Activated CD4-positive, alpha-beta T cell treated with anti-CD3 and anti-CD28 coated beads, Interleukin-10, Interleukin-2, amounts not matched to agents 100 ng/mL and 50 ng/mL, durations not matched to agents 16 hours and 8 hours (primary cell): ENCODE measurements at places on chromosomes 3 and 15.
A peak's percentile ranks its signal among the peaks of the same experiment; 100 is the strongest.

DNA sequence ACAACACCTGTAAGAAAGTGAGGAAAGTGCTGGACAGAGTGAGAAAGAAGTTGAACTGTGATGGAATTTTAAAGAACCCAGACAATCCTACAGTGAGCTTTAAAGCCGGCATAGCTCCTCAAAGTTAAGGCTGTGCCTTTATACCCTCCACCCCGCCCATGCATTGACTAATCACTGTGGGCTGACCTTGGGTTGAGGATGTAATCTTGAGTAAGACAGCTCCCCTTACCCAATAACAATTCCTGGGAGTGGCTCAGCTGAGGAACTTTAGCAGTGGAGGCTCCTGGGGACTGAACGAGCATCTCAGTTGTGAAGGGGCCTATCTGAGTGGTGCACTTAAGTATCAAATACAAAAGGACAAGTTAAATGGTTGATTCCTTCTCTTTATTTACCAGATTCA lies 35.7 kb upstream of the ZNF770 start:
- no peak for DNase-seq

GRCh38 chr3:181839039-181839915 lies 127.6 kb downstream of the SOX2 start:
- DNase-seq = peak; percentile 2

DNA sequence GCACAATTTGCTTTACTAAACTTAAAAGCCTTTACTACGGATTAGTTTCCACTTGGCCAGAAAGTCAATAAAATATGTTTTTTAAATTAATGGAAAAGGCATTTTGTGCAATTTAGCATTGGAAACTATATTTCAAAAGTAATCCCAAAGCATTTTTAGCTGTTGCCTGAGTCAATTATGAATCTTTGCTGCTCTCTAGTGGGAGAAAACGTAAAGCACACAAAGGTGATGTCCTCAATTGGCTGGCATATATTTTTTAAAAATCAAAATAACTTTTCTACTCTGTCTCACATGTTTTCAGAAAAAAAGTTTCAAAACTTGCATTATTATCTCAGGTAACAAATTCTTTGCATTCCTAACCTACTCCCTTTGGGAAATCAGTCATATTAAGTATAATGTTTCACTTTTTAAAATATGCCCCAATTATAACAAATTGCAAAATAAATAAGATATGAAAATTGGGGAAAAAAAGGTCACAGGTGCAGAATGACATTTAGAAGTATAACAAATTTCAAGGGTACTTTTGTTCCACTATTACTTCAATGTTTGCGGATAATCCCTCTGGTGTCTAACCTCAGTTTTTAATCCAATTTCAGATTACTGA lies 47.2 kb upstream of the TEX55 start:
- peak; percentile 55 for DNase-seq

- DNase-seq = no peak
Observed at GRCh38 chr3:61617651-61618050, 56.3 kb downstream of the PTPRG start.

DNA sequence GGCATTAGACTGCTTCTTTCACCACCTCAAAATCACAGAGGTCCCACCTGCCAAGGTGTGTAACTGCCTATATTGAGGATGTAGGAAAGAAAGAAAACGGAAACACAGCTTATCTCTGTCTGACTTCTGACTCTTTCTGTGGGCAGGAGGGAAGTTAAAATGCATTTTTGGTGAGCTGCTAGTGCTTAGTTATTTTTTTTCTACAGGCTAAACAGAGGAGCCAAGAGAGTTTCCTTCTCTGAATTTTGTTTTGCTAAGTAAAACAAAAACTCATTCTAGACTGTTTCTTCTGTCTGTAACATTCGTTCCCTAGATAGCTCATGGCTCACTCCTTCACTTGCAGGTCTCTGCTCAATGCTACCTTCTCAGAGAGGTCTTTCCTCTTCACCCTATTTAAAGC lies 18.8 kb upstream of the AMOTL2 start:
- DNase-seq = no peak

- no peak for DNase-seq
Observed at GRCh38 chr3:62011666-62012065, 361.7 kb downstream of the FEZF2 start.

GRCh38 chr3:117706756-117707155 lies 997.2 kb downstream of the TUSC7 start:
- DNase-seq = no peak

GRCh38 chr3:126476166-126477060 lies 722 bp upstream of the ZXDC start:
- no peak for DNase-seq

DNA sequence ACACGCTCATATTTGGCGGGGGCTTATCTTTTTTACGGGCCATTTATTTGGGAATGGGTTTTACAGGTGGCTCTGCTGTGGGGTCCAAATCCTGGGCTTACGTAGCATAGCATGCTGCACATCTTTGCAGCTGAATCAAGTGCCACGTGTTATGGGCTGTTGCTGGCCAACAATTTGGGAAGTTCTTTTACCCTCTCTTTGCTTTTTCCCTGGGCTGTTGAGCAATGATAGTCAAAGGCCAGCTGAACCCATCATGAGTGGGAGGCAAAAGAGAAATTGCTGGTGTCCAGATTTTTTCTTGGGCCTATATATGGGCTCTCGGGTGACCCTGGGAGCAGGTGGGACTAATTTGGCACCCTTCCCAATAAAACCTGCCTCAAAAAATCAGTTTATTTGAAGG lies 209.3 kb upstream of the SATB1 start:
- no peak for DNase-seq

DNA sequence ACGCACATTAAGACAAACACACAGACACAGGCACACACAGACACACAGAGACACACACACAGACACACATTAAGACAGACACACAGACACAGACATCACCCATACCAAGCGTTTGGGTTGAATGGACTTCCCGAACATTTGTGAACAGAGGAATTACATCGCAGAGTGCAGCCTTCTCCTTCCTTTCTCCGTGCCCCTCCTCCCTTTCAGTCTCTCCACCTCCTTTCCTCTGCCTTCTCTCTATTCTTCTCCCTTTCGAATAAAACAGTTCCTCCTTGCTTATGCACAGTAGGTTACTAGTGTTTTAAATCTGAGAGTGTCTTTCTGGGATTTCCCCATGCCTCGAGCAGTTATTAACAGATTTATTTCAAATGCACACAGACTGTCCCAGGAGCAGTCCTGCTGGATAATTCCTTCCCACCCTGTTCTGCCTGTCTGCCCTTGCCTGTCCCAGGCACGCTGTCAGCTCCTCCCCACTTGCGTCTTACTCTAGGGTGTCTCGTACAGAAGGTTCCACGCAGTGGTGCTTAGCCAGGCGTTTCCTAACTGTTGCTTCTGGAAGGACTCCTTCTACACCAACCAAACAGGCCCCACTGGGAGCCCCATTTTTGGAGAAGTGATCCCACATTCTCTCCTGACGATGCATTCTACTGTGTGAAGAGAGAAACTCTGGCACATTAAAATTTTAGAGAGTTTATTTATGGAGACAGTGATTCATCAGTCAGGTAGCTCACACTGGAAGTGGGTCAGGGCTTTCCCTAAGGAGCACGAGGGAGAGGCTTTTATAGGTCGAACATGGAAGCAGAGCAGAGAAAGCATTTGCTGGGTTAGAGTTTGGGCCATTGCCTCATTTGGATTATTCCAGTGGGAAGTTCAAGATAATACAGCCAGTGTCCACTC lies 163.8 kb downstream of the SV2B start:
- no peak for DNase-seq

- no peak for DNase-seq
Observed at GRCh38 chr3:32310918-32311839, 72.7 kb downstream of the CMTM8 start.

- no peak for DNase-seq
Observed at GRCh38 chr3:18866899-18867298, 281.4 kb upstream of the KCNH8 start.

DNA sequence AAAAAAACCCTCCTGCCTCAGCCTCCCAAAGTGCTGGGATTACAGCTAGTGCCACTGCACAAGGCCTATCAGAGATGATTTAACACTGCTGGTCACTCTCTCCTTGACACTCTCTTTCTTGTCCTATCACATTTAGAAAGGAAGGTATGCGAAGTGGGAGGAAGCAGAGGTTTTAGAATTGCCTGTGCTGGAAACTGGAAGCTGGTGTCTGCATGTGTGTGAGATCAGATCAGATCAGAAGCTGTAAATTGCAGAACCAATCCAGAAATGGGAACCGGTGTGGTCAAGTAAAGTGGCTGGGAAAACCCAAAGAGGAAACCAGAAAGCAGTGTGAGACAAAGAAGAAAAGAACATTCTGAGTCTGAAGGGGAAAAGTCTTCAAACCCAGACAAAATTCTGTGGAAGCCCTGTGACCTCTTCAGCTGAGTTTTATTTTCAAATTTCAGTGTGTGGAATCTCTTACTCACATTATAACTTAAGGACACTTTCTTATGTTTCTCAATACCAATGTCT lies 2.8 kb downstream of the EFHB start:
- DNase-seq = peak; percentile 87

- no peak for DNase-seq
Observed at GRCh38 chr3:143277531-143277930, 158.0 kb downstream of the CHST2 start.

GRCh38 chr15:91153954-91154353 lies 53.9 kb downstream of the SV2B start:
- no peak for DNase-seq

- peak; percentile 67 for DNase-seq
Observed at GRCh38 chr15:80068578-80068977, 9.1 kb downstream of the ZFAND6 start.

DNA sequence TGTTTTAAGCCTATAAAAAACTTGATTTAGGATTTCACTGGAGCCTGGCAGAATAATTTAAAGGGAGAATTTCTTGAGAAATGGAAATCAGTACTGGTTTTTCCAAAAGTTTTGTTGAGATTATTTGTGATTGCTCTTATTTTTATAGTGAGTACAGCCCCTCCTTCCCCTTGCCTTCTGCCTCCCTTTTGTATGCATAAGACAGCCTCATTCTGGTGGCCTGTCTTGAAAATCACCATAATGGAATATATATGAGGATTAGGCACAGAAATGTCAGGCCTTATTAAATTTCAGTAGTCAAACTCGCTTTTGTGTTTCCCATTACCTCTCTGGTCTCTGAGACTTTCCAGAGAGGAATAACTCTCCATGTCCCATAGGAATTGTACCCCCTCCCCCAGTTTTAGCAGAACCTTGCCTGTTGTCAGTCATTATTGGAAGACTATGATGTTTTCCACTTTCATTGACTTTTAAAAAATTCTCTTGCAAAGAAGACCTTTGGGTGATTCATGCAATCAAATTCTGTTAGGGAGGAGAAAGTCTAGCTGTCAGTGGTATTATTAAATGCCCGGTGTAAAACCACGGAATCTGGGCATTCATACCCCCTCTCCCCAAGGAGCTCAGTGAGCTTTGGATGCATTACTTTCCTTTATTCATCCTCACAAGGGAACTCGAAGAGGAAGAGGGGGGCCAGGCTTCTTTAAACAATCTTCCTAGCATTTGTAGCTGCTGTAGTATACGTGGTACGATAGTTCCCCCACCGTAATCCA lies 171.6 kb upstream of the TSC22D2 start:
- DNase-seq = no peak

GRCh38 chr15:88832820-88833730 lies 29.8 kb downstream of the ACAN start:
- DNase-seq = no peak

- no peak for DNase-seq
Observed at GRCh38 chr15:90297021-90297420, 31.5 kb downstream of the NGRN start.

DNA sequence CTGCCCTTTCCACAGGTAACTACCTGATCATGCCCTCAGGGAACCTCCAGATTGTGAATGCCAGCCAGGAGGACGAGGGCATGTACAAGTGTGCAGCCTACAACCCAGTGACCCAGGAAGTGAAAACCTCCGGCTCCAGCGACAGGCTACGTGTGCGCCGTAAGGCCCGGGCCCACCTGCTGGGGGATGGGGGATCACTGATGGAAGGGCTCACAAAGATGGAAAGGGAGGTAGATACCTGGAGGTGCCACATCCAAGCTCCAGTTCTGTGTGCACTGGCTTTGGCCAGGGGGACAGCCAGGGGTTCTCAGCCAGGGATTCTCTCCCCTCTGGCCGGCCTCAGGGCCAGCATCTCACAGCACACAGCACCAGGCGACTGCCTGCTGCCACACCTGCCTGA lies 59.4 kb downstream of the BOC start:
- DNase-seq = no peak

DNA sequence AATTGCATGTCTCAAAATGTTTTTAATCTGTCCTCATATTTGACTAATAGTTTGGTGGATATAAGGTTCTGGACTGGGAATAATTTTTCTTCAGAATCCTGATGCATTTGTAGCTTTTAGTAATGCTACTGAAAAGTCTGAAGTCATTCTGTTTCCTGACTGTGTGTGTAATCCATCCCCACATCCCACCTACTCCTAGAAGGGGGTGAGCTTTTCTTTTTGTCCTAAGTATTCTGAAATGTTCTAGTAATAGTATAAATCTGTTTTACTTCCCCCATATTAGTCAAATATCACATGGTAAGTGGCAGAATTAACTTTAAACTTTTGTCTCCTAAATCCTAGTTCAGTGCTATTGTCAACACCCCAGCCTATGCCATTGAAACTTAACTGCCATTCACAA lies 162.8 kb downstream of the GREM1 start:
- no peak for DNase-seq

GRCh38 chr3:53181528-53181927 lies 20.5 kb downstream of the PRKCD start:
- DNase-seq = no peak

- DNase-seq = no peak
Observed at GRCh38 chr3:128895843-128896697, 16.6 kb downstream of the ACAD9 start.

DNA sequence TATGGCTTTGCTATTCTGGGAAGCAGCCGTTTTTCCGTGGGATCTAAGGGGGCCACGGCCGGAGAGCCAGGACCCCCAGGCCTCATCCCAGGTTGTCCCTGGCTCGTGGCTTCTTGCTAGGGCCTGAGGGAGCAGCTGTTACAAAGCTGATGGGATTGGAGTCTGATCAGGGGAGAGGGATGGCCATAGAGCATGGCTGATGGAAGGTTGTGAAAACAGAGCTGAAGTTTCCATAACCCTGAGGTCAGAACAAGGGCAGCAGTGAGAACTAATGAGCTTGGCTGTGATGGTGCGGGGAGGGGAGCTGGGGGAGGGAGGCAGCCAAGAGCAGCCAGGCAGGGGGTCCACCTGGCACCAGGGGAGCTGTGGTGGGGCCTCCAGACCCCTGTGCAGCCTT lies 63.0 kb downstream of the LINGO1 start:
- DNase-seq = no peak

GRCh38 chr15:36831904-36832287 lies 252.5 kb downstream of the CDIN1 start:
- DNase-seq = no peak

GRCh38 chr3:168096210-168096652 lies 507 bp upstream of the GOLIM4 start:
- peak; percentile 29 for DNase-seq

GRCh38 chr3:65291448-65292125 lies 603.8 kb upstream of the ADAMTS9 start:
- no peak for DNase-seq

GRCh38 chr3:160694345-160694744 lies 17.4 kb downstream of the ARL14 start:
- DNase-seq = no peak
